ENCODE measurements at places on chromosomes 11 and 22. TPM values are rescaled to one million over a fixed set of nuclear protein-coding genes. Genes with fewer than 3 reads are reported as not detected.

DNA sequence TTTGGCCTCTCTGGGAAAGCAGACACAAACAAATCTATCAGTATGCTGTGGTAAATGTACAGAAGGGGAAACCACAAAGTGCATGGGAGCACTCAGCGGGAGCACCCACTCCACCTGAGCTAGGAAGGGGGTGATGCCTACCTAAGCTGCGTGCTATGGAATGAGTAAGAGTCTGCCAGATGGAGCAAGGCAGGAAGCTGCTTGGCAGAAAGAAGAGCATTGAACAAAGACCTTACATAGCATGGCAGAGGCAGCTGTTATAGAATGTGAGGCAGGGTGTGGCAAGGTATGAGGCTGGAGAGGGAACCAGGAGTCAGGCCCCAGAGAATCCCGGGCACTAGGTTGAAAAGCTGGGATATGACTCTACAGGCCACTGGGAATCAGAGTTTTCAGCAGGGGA, 13.8 kb upstream of the MTFP1 start:
- DNase-seq, result no peak

GRCh38 chr11:116613206-116613875, 159.4 kb downstream of the BUD13 start:
- no peak for DNase-seq

DNA sequence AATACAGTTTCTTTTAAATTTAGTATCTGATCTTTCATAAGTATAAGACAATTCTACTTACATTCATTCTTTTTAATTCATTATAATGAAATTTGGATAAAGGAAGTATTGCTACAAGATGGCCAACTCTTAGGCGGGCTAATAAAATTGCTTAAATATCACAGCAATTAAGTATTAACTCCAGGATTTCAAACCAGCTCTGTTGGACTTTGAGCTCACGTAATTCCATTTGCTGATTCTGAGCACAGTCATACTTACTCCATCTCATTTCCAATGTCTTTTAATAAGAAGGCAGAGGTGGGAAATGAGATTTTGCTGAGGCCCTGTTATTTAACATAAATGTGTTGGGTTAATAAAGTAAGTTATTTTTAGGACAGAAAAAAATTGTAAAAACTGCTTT, 748.1 kb downstream of the KCNA4 start:
- no peak for DNase-seq

GRCh38 chr11:63635762-63636465, 21.7 kb upstream of the PLAAT3 start:
- peak; percentile 45 for DNase-seq

DNA sequence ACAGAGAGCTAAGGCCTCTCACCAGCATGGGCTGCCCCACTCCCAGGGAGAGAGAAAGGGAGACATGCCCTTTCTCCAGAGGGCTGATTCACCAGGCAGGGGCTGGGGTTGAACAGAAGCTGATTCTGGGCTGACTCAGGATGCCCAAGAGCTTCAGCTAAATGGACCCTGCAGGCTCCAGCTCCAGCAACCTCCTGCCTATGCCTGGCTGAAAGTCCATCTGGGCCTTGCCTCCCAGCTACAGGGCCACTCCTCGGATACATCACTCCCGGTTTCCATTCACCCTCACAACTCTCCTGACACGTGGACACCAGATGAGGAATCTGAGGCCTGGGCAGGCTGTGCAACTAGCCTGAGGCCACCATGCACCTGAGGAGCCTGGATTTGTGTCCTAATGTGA, 215.5 kb downstream of the BUD13 start:
- DNase-seq, result no peak

DNA sequence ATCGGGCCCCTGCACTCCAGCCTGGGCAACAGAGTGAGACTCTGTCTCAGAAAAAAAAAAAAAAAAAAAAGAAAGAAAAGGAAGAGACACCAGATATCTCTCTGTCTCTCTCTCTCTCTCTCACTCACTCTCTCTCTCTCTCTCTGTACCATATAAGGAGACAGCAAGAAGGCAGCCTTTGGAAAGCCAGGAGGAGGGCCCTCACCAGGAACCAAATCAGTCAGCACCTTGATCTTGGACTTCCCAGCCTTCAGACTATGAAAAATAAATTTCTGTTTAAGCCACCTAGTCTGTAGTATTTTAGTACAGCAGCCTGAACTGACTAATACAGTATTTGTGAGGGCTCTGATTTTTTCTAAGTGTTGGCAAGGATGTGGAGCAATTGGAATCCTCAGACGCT, 13.6 kb upstream of the ALDH3B2 start:
- no peak for DNase-seq

DNA sequence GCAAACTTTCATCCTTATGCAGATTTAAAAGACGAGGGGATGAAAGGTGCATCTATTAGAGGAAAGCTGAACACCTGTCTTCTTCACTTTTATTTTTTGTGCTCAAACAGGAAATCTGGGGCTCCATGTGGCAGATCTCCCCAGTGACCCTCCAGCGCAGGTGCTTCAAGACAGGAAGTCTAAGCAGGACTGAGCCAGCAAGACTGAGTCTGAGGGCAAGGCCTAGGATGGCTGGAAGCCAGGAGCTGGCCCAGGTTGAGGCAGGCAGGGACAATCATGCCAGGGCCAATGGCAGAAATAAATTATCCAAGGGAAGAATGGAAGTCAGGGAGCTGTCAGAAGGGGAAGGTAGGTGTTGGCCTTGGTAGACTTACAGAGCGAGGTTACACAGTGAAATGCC, 101.1 kb upstream of the SPON1 start:
- no peak for DNase-seq

- no peak for DNase-seq
Measured at GRCh38 chr11:12949453-12949852, 59.7 kb upstream of the RASSF10 start.

GRCh38 chr11:65362320-65362931, 7.9 kb downstream of the TIGD3 start:
- no peak for DNase-seq

- no peak for DNase-seq
Measured at GRCh38 chr11:120137611-120138521, at the start of gene TRIM29. TSS of gene TRIM29 (minus strand) at chr11:120138113. CDS start at chr11:120138031, 82 bp downstream.

DNA sequence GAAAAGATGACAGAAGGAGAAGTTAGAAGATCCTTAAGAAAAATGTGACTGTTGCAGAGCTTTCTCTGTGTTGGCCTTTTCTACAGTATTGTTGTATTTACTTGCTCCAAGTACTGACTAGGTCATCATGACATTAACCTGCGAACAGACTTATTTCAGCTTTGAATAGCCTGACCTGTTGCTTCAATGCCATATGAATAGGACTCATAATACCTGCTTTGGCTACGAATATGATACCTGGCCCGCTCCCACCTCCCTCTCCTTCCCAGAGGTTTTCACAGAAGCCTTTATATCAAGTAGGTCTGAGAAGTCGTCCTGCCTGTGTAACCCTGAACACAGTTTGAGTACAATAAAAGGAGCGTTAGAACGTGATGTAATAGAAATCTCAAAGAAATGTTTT, 169.6 kb upstream of the PGR start:
- no peak for DNase-seq

DNA sequence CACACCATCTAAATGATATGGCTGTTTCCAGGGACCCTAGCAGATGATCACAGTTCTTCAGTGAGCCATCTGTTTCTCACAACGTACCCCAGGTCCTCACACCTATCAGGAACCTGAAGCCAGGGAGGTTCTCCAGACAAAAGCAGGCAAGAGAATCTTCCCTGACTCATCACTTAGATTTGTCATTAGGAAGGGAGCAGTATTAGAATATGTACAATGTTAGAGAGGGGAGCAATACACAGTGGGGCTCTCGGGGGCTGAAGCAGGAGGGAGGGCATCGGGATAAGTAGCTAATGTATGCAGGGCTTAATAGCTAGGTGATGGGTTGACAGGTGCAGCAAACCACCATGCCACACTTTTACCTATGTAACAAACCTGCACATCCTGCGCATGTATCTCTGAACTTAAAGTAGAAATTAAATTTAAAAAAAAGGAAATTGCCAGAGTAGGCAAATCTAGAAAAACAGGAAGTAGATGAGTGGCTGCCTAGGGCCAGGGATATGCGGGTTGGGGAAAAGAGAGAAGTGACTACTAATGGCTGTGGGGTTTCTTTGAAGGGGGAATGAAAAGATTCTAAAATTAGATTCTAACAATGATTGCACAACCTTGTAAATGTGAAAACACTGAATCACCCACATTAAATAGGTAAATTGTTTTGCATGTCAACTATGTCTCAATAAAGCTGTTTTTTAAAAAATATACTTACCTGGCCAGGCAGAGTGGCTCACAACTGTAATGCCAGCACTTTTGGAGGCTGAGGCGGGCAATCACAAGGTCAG, 14.4 kb downstream of the C22orf42 start:
- DNase-seq, result no peak

DNA sequence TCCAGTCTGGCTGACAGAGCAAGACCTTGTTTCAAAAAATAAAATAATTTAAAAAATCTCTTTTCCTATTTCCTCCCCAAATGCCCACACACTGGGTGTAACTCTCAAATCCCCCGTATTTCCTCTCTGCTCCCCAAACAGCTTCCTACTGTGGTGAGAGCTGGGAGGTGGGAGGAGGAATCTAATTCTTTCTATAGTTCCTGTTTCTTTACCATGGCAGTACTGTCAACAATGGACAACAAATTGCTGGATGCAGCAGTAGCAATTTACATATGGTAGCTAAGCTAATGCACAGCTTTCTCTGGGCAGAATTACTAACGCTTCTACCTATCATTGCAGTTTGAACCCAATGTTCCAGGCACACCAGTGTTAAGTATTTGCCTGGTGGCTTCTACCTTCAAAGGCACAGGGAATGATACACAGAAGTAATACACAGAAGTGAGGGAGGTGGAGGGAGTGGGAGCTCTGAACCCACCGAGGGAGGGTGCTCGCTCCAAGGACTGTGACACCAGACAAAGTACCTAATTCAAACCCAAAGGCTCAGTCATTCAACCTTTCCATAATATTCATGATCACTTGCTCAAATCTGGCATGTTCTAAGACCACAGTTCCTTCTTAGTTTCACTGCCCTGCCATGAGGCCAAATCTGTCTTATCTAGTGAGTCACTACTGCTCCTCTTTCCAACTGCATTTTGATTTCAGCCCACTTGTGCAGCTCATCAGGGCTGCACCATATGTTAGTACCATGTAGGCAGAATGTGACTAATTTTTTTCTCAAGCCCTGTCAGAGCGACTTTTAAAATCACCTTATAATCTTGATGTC, 37.9 kb downstream of the CELF1 start:
- no peak for DNase-seq

DNA sequence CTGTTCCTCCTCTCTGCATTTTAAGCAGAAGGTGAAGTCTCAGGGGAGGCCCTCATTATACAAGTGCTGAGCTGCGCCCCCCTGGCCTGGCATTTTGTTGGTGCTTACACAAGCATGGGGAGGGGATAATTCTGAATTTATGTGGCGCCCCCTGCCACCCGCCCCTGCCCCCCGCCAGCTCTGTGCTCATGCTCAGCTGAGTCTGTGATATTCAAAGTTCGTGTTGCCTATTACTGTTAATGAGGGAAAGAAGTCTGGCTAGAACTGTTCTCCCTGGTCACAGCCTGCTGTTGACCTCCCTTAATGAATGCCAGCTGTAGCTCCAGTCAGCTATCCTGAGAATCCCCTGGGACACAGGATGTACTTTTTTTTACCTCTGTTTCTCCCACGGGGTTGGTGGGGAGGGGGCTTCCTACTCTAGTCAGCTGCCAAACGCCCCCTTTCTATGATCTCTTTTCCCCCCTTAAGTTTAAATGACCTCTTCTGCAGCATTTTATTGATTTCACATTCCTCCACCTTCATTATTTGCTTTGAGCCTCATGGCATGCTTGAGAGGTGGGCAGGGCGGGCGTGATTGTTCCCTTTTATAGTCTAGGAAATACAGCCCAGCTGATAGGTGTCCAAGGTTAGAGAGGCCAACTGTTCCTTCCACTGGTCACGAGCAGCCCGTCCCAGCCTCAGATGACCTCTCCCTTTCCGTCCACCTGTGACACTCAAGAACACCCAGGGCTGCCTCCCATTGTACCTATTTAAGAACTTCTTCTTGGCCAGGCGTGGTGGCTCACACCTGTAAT, 12.2 kb downstream of the USP2 start:
- peak; percentile 41 for DNase-seq

Gene FOLR3
- 0.43 TPM for polyA plus RNA-seq

Gene KCNQ1
- polyA plus RNA-seq, result 31.4 TPM

Gene A4GALT
- polyA plus RNA-seq, result 91.7 TPM

Gene SLC25A18
- polyA plus RNA-seq, result 2.6 TPM

All from heart left ventricle (tissue), 16 donors.